M059J (cell line): ENCODE measurements at places on chromosomes 5 and 9. TPM values are rescaled to one million over a fixed set of nuclear protein-coding genes. Genes with fewer than 3 reads are reported as not detected.

Gene CDX1
- total RNA-seq: not detected in 2 replicates

DNA sequence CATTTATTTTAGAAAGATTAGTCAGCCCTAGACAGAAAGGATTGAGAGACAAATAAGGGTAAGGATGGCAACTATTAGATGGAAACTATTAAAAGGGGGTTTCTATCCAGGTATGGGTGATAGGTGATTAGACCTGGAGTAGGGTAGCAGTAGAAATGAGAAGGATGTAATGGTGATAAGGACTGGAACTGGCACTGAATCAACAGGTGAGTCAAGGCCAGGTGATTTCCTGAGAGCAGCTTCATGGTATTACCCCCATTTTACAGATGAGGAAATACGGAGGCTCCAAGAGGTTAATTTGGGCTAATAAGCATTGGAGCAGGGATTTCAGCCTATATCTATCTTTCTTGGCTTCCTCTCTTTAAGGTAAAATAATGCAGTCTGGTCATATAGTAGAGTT is 55.7 kb downstream of the CAST start:
- no peak for DNase-seq

GRCh38 chr5:172109749-172110148 is 78.3 kb downstream of the STK10 start:
- DNase-seq: no peak

GRCh38 chr9:98341157-98342097 is 86.0 kb upstream of the TBC1D2 start:
- no peak for DNase-seq

DNA sequence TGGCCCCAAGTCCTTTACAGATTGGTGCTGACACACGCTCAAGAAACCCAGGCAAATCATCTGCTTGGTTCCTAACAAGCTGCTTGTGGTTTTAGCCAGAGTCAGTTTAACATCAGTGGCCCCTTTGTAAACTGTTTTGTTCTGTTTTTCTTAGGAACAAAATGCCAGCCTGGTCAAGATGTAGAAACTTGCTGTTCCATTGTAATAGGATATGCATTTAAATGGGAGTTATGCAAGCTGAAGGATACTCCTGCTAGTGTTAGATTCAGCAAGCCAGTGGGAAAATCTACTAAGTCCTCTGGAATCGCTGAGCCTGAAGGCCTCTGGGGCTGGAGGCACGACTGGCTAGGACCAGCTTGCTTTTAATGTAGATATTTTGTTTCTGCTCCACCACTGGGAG is 391.1 kb downstream of the TLE4 start:
- DNase-seq: no peak

GRCh38 chr5:172736508-172737135 is 34.4 kb downstream of the DUSP1 start:
- DNase-seq: no peak
